ENCODE measurements at places on chromosomes 6 and 20. TPM values are rescaled to one million over a fixed set of nuclear protein-coding genes. Genes with fewer than 3 reads are reported as not detected.

The DNMT3B gene
- total RNA-seq: 2.0 TPM

DNA sequence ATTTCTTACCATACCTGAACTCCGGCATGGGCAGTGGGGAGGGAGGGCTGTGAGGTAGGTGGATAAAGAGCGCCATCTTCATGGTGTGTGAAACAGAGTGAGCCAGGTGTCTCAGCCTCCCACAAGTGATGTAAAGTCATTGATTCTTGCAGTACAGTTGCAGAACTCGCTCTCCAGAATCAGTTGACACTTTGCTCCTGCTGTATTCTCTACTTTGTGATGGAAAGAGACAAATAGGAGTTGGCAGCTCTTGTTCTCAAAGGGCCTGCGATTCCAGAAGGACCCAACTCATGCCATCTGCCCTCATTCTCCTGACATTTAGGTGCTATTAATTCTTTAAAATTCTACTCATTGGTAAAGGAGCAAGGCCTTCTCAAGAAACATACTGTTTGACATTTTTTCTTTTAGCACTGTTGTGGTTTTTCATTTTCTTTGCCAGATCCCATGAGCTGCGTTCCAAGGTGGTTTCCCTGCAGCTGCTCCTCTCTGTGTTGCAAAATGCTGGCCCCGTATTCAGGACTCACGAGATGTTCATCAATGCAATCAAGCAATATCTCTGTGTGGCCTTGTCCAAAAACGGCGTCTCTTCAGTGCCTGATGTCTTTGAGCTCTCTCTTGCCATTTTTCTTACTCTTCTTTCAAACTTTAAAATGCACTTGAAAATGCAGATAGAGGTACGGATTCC, 49.3 kb downstream of the ARFGEF2 start:
- no peak for DNase-seq
- H3K4me3 ChIP-seq: no peak overlapping the region
- peaks cover 40% of the 10 kb centered on the region for H3K36me3 ChIP-seq
- H3K27me3 ChIP-seq: no peaks in the 10 kb centered on the region

- H3K36me3 ChIP-seq: no peaks in the 10 kb centered on the region
- no peak for DNase-seq
- H3K4me3 ChIP-seq: no peak overlapping the region
- H3K4me1 ChIP-seq: no peaks in the 10 kb centered on the region
Observed at GRCh38 chr20:56842056-56842455, 212.9 kb downstream of the TFAP2C start.

- peaks cover 7% of the 10 kb centered on the region for H3K4me1 ChIP-seq
- no peak overlapping the region for H3K4me3 ChIP-seq
- DNase-seq: no peak
- H3K27me3 ChIP-seq: no peaks in the 10 kb centered on the region
Observed at GRCh38 chr6:111541026-111541681, 58.1 kb upstream of the REV3L start.

The HAO1 gene
- not detected for total RNA-seq

DNA sequence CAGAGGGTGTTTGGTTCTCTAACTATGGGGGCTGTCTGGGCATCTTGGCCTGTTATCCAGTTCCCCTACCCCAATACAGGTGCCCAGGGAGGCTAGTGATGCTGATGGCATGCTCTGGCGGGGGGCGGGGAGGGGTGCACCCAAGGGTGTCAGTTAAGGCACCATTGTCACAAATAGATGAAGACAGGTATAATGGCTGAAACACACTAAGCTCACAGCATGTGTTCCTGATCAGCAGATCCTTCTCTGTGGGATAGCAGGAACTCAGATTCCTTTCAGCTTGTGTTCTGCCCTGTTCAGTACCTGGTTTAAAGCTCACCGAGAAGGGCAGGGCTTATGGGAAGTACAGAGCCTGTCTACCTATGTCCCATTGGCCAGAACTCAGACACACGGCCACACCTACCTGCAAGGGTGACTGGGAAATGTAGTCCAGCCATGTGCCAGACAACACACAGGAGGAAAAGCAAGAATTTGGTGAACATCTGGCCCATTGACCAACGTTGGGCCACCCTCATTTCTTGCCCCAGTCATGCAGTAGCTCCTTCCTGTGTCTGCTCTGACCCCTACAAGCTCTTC, 3.4 kb upstream of the RSPO4 start:
- H3K27me3 ChIP-seq: peaks cover 36% of the 10 kb centered on the region
- peaks cover 6% of the 10 kb centered on the region for H3K4me1 ChIP-seq
- H3K36me3 ChIP-seq: no peaks in the 10 kb centered on the region
- no peak overlapping the region for H3K4me3 ChIP-seq

The SLC17A2 gene
- not detected for total RNA-seq

The OVOL2 gene
- total RNA-seq: not detected

DNA sequence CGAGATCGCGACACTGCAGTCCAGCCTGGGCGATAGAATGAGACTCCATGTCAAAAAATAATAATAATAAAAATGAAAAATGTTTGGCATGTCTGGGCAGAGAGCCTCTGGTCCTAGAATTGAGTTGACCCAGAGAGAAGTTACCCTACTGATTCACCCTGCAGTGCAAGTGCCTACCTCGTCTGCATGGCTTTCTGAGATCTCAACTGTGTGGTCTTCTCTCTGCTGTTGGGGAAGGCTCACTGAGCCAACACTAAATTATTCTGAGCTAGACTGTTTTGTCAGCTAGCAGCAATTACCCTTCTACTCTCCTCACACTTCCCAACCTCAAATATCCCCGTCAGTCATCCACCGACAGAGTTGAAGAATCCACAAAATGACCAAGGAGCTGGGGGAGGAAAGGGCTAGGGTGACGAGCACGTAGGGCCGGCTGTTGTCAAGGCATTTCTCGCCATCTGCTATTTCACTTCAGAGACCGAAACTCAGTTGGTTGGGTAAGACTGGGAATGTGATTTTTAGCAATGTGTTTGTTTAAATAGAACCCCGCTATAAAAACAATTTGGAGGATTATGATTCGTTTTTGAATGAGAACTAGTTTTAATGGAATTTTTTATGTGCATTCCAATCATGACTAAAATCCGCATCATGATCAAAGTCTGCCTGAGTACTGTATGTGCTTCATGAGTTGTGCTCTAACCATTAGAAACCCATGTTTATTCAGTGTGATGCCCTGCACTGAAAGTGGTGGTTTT, 9.4 kb downstream of the MAS1 start:
- H3K4me3 ChIP-seq: no peak overlapping the region
- no peaks in the 10 kb centered on the region for H3K4me1 ChIP-seq
- DNase-seq: no peak
- H3K27ac ChIP-seq: no peak overlapping the region

- no peaks in the 10 kb centered on the region for H3K36me3 ChIP-seq
- H3K27ac ChIP-seq: no peak overlapping the region
- H3K27me3 ChIP-seq: peaks cover 4% of the 10 kb centered on the region
- no peak overlapping the region for H3K4me3 ChIP-seq
Observed at GRCh38 chr6:111248789-111249188, 161.5 kb downstream of the SLC16A10 start.

The PNLDC1 gene
- total RNA-seq: 0.31 TPM

GRCh38 chr20:63549679-63550282, 2.2 kb upstream of the SRMS start:
- H3K36me3 ChIP-seq: no peaks in the 10 kb centered on the region
- DNase-seq: no peak
- peaks cover 6% of the 10 kb centered on the region for H3K27me3 ChIP-seq
- no peak overlapping the region for H3K4me3 ChIP-seq
- H3K27ac ChIP-seq: no peak overlapping the region

GRCh38 chr6:13331516-13332348, 3.4 kb upstream of the TBC1D7 start:
- peaks cover 18% of the 10 kb centered on the region for H3K4me1 ChIP-seq
- H3K27me3 ChIP-seq: no peaks in the 10 kb centered on the region
- no peak for DNase-seq

The PROKR2 gene
- not detected for total RNA-seq

DNA sequence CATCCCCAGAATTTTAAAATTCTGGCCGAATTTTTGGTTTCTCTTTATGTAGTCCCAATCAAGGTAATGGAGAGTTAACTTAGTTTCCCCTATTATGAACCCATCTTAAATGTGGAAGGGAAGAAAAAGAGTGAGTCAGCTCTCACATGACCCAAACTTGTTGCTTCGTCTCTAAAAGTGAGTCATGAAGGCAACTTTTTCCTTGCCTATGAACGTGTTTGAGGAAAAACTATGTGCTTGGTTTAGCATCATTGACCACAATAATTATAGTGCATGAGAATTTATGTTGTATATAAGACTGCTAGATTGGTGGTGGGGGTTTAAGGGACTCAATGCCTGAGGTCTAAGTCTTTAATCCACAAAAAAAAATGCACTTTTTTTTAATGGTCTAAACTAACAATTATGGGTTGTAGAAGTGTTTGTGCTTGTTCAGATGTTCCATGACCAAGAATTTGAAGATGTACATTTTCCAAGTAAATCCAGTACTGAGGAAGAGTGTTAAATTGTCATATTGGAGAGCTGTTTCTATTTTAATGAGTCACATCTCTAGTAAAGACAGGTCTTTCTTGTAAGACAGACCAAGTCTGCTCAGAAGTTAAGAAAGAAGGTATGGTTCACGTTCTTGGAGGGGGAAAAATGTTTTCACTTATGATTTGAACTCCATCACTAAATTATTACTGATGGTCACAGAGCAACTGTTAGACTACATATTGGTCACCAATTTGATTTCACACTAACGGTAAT, 409.9 kb upstream of the MARCKS start:
- H3K27ac ChIP-seq: no peak overlapping the region
- no peaks in the 10 kb centered on the region for H3K4me1 ChIP-seq
- no peaks in the 10 kb centered on the region for H3K27me3 ChIP-seq
- no peaks in the 10 kb centered on the region for H3K36me3 ChIP-seq

- H3K27me3 ChIP-seq: peaks cover 34% of the 10 kb centered on the region
- no peak overlapping the region for H3K4me3 ChIP-seq
- H3K27ac ChIP-seq: no peak overlapping the region
- H3K4me1 ChIP-seq: no peaks in the 10 kb centered on the region
Observed at GRCh38 chr6:167485186-167485978, 160.5 kb downstream of the TTLL2 start.
